ENCODE measurements at places on chromosomes 3 and 15.

- no peak for DNase-seq
Observed at GRCh38 chr3:112687211-112687610, 46.3 kb upstream of the CCDC80 start.

DNA sequence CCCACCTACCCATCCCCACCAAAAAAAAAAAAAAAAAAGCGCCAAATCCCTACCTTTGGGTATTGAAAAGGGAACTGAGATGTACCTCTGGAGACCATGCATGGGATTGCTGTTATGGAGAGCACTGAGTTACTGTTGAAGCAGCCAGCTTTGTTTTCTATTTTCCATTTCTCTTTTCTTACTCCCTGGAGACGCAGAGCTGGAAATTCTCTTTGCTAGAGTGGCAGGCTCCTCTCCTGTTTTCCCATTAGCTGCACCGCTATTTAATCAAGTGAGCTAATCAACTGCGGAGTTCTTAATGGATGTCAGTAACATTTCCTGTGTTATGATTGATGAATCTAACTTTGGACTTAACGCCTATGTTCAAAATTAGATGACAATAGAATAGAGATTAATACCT lies 136.1 kb upstream of the LMCD1 start:
- no peak for DNase-seq

- no peak for DNase-seq
Observed at GRCh38 chr15:75738014-75738646, 25.5 kb upstream of the CSPG4 start.

- no peak for DNase-seq
Observed at GRCh38 chr3:27387625-27388024, 18.4 kb upstream of the NEK10 start.

- no peak for DNase-seq
Observed at GRCh38 chr3:151404316-151404715, 19.8 kb upstream of the P2RY12 start.

DNA sequence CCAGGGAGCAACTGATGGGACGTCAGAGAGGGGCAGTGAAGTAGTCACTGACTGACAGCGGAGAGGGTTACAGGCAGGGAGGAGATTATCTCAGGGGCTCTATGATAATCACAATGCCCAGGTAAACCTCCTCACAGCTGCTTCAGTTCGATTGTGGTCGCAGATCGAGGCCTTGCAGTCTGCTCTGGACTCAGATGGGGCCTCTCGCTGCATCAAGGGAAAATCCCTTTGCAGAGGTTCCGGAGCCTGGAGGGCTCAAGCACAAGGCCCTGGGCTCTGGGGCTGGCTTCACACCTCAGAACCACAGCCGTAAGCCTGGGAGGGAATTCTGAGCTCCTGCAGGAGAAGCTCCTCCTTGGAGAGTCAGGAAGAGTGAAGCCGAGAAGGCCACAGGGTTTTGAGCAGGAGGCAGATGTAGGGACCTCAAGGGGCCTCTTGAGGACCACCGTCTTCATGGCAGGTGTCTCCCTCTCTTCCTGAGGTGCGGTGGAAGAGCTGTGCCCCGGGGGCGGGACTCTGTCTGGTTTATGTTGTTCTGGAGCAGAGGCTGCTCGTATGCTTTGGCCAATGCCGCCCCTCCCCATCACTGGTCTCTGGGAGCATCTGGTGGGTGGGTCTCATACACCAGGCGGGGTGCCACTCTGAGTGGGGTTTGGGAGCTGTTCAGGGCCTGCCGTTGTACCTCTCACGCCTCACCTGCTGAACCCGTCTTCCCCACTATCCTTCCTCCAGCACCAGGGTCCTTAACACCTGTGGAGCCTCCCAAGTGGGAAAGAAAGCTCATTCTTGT lies 19.5 kb upstream of the SNRPA1 start:
- no peak for DNase-seq

DNA sequence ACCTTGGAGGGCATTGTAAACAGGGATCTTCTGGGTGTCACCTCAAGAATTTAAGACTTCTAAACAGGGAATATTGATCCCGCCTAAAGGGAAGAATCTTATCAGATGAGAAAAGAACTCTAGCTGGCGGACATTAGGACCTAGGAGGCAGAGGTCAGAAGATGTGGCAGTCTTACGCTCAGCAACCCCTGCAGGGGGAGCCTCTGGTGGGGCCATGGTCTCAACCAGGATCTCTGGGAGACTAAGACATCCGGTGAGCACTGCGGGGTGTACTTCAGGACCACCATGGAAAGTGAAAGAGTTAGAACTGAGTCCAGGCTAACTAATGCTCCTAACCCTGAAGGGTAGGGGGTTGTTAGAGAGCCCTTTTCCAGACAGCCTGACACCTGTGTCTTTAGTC lies 295.2 kb downstream of the VGLL3 start:
- DNase-seq = no peak

Data from T-helper 9 cell (primary cell).